ENCODE measurements at places on chromosomes 13 and 19.

- no peak for DNase-seq
Measured at GRCh38 chr19:17337675-17338432, 501 bp downstream of the GTPBP3 start.

- no peak for DNase-seq
Measured at GRCh38 chr13:99434258-99434788, 66.9 kb upstream of the TM9SF2 start.

DNA sequence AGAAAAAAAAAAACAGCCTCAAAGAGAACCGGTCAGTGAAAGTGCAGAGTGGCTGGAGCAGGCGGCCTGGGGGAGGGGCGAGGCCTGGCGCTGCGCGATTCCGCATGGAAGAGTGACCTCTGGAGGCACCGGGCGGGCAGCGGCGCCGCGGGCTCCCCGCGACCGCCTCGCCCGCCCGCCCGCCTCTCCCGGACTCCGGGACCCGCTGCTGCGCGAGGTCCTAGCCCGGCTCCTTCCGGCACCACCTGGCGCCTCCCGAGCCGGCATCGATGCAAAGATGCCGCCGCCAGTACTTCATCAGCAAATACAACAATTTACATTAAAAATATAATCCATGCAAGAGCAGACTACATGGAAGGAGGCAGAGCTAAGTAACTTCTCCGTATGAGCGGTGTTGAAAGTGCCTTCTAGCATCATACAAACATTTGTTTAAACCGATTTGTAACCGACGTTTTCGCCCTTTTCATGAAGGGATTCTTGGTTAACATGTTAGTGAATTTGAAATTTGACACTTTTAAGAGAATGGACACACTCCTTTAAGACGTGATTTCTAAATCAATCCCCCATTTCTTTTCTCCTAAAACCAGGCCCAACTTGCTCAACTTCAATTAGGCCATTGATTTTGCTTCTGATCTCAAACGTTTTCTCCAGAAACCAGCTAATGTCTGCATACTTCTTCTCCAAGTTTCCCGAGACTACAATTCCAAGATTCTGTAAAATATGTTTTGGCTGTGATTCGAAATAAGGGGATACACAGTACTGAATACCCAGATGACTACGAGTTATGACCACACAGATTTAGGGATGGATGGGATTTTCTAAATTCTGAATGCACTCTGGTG is 2.1 kb downstream of the EFNB2 start:
- DNase-seq: no peak

- DNase-seq: no peak
Measured at GRCh38 chr19:7596211-7596937, 711 bp downstream of the CAMSAP3 start.

- no peak for DNase-seq
Measured at GRCh38 chr13:75906315-75906714, 270.2 kb downstream of the LMO7 start.

Data from Panc1 (cell line).